Fibroblast of skin of back (primary cell): ENCODE measurements at places on chromosomes 4 and X.

- no peak for DNase-seq
Observed at GRCh38 chr4:159463235-159463634, 360.4 kb downstream of the RAPGEF2 start.

DNA sequence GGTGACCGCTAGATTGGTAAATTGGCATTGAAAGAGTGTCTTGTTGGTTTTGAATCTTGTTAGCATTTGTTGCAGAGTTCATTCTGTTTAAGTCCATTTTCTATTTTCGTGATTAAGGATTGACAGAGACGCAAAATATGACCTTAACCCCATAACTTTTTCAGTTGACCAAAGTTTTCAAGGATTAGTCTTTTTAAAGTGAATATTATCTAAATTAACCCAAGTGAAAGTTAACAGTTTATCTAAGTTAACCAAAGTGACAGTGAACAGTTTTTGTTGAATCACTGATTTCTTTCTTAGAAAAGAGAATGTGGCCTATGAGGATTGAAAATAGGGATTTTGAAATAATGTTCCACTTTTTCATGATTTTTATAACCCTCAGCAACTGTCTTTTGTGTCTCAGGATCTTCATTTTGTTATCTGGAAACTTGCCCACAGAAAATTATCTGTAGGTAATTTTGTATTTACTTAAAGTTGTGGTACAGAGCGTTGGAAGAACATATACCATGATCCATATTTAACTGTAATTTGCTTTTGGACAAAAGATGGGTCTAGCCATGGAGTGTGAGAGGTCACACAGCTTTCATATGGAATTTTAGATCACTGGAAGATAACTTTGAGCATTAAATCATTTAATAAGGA lies 3.3 kb downstream of the CPEB2 start:
- DNase-seq, result no peak

GRCh38 chr4:1515156-1515555 lies 108.9 kb upstream of the NKX1-1 start:
- no peak for DNase-seq

GRCh38 chr4:126916626-126917140 lies 716.1 kb upstream of the INTU start:
- peak; percentile 87 for DNase-seq

- DNase-seq, result peak; percentile 41
Observed at GRCh38 chrX:11770320-11770719, 12.3 kb downstream of the MSL3 start.

DNA sequence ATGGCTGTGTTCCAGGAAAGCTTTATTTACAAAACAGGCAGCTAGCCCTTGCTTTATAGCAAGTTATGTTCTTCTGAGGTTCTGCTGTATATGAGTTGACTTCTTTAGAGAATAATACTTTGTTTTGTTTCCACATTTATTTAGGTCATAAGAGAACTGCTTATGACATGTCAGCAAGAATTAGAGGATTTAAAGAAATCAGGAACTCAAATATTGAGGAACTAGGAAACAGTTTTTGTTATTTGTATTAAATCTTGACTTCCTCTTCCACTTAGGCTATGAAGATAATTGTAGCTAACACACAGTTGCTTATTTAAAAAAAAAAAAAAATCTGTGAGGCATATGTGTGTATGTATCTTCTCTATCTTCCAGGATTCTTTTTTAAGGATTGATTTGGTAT lies 14.3 kb downstream of the ZRSR2 start:
- DNase-seq, result no peak

- no peak for DNase-seq
Observed at GRCh38 chrX:425056-425455, 38.3 kb upstream of the PPP2R3B start.

GRCh38 chr4:142128529-142128928 lies 492.1 kb downstream of the IL15 start:
- peak; percentile 3 for DNase-seq

DNA sequence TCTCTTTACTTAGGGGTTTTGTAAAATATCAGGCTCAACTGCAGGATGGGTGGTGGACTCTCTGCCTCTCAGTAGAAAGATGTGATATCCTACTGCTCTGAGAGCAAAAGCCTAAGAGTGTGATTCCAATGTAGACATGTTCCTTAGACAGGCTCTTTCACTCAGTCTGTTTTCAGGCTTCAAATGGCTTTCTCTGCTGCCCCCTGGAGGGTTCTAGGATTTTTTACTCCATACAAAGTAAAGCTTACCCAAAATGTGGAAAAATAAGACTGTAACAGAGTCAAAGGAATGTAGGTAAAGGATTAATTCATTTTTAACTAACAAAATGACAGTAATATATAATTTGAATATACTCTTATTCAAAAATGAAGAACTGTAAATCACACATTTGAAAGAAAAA lies 32.1 kb downstream of the ZGRF1 start:
- peak; percentile 50 for DNase-seq

- no peak for DNase-seq
Observed at GRCh38 chr4:576245-576821, at the start of gene TMEM271. Gene TMEM271, minus strand, starts transcription at chr4:576295. Its CDS starts 233 bp downstream, at chr4:576062.

- peak; percentile 48 for DNase-seq
Observed at GRCh38 chr4:137601934-137602333, 69.6 kb upstream of the PCDH18 start.

- DNase-seq, result no peak
Observed at GRCh38 chrX:10195947-10196346, 39.2 kb downstream of the CLCN4 start.

DNA sequence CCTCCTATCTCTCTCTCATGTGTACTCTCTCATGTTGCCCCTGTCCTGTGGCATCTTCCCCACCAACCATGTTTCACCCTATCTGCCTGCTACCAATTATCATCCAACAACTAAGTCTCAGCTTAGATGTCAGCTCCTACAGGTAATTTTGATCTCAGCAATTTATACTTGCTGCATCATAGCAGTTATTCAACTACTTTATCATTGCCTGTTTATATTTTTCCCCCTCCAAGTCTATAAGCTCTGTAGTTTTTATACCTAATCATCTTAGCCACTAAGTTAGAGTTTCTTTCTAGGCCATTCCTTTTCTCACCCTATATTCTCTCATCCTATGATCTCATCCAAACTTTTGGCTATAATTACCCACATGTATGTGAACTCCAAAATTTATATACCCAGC lies 50.7 kb downstream of the MAB21L2 start:
- no peak for DNase-seq

GRCh38 chr4:72376901-72377300 lies 192.1 kb downstream of the ADAMTS3 start:
- DNase-seq, result peak; percentile 39

GRCh38 chr4:26197018-26197779 lies 123.6 kb upstream of the RBPJ start:
- DNase-seq, result peak; percentile 83

GRCh38 chr4:139563515-139563914 lies 7.5 kb upstream of the SETD7 start:
- no peak for DNase-seq

DNA sequence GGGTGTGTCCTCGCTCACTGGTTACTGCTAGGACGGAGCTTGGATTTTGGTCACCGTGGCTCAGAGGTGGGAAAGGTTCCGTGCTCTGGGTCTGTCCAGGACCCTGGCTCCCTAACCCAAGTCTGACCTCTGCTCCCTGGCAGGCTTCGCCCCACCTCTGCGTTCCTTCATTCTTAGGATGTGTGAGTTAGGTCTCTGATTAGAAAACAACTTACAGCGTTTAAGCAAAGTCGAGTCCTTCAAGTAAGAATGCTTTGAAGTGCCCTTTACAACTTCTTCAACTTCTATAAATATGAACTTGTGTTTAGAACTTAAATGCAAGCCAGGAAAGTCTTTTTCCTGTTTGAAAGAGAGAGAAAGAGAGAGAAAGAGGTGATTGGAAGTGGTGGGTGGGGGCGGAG lies 891 bp downstream of the TLR2 start:
- no peak for DNase-seq

DNA sequence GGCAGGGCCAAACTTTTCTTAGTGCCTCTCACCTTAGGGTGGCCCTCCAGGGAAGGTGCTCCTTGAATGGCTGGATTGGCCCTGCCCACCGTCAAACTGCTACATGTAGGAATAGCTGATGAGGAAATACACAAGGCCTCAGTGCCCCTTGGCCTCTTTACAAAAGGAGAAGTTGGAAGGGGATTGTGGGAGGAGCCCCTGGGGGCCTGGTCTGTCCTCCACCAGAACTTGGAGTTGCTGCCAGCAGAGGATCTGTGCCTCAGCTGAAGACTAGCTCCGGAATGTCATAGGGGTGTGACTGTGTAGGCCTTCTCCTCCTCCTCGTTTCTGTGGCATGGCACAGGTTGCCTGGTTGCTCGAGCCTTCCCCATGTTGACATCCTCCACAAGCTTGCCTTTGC lies 142.7 kb downstream of the AMMECR1 start:
- no peak for DNase-seq

DNA sequence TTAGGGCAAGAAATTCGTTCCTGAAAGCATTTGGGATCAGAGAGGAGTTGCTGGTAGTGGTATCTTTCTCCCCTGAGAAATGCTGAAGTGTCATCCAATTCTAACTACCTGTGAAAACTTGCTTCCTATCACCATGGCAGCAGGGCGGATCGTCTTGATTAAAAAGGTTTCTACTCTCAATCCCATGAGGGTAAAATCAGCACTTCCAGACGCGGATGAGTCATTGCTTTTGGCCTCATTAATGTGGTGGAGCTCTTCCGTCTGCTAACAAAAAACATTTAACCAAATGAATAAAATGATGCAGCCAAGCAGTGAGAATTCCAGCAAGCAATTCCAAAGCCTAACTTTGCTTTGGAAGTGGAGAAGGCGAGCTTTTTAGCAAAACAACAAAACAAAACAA lies 325.6 kb downstream of the CAMK2D start:
- DNase-seq, result peak; percentile 91

GRCh38 chr4:165096776-165097175 lies 15.9 kb downstream of the TMEM192 start:
- DNase-seq, result peak; percentile 10

GRCh38 chrX:3713225-3713936 lies at the start of gene PRKX:
Gene PRKX, minus strand, starts transcription at chrX:3713649. Its CDS starts 396 bp downstream, at chrX:3713253.
- peak; percentile 59 for DNase-seq

DNA sequence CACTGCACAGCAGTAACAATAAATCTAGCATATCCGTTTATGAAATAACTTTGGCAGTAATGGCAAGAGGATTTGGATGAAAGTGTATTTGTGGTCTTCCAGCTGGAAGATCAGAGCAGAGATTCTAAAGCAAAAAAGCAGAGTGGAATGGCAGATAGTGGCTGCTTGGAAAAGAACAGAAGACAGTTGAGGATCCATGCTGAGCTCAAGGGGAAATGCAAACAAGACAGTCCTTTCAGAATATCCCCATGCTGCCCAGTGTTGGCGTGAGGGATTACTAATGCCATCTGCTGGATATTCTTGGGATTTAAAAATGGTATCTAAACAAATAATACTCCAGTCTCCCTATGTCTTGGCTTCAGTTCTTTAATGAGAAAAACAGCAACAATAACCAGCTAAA lies 629.1 kb upstream of the ATOH1 start:
- peak; percentile 47 for DNase-seq

DNA sequence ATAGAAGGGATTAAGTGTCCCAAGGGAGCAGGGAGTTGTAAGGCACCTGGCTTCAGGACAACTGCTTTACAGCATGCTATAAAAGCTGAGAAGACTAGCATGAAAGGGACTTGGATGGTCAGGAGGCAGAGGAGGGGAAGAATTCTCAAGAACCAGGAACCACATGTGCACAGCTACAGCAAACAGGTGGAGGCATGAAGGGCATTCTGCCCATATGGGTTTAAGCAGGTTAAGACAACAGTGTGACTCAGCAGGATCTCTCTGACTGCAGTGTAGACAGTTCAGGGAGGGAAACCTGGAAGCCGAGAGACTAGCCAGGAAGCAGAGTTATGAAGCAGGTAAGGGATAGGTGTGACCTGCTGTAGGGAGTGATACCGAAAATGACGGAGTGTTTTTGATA lies 117.0 kb downstream of the DHRSX start:
- DNase-seq, result no peak

DNA sequence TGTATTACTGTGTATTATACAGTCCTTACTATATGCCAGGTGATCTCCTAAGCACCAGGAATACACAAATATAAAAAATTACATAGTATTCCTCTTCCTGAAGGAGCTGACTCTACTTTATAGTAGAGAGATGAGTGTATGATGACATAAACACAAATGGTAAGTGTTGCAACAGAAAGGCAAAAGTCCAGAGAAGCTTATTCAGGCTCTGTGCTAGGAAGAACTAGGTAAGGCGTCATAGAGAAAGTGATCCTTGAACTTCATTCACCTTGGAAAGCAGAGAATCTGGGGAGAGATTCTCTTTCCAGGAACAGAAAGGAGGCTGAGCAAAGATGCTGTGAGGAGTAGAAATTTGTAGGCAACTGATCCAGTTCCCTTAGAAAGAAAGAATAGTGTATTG lies 115.0 kb upstream of the KCNIP4 start:
- DNase-seq, result no peak

DNA sequence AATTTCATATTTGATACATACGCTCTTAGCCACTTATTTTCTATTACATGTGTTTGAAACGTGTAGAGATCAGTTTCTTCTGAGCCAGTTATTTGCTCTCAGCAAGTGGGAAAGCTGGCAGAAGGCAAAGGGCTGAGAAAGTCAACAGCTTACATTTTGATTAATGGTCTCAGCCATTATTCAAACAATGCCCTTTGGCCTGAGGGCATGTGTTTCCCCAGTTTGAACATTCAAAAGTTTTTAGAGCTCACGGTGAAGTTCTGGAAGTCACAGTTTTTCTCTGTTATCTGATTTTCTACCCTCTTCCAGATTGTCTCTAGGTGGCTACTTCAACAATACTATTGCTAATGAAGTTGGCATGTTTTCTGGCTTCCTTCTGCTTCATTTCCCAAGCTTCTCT lies 591.8 kb upstream of the CPEB2 start:
- DNase-seq, result no peak

DNA sequence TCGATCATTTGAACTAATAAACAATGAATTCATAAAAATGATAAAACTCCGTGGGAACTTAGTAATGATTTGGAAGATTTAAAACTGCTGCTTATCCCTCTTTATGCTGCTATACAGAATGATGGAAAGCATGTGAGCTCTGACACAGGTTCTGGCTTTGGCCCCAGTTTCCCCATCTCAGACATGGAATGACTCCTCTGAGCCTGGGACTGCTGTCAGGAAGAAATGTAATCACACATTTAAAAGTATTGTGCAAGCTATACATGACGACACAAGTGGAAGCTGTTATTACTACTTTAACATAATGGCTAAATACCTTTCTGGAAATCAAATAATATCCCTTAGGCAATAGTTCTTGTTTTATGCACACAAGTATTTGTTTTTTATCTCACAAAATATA lies 161.7 kb downstream of the DCHS2 start:
- DNase-seq, result no peak

DNA sequence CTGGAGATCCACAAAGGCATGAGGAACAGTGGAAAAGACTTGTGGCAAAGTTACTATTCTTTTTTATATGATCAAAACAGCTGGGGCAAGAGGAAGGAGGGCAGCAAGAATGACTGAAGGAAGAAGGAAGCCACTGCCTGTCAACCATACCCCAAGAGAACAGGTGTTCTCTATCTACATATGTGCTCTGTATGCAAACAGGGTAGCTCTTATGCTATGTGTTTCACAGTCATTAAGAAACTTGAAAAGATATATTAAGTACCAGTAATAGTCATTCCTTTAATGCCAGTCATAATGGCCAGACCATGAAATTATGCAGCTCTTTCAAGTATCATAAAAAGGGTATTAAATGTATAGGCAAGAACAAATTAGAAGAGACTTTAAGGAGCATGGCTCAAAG lies 363.9 kb downstream of the KLHL13 start:
- no peak for DNase-seq
